ENCODE measurements at places on chromosomes 4 and X.
A peak's percentile ranks its signal among the peaks of the same experiment; 100 is the strongest.

DNA sequence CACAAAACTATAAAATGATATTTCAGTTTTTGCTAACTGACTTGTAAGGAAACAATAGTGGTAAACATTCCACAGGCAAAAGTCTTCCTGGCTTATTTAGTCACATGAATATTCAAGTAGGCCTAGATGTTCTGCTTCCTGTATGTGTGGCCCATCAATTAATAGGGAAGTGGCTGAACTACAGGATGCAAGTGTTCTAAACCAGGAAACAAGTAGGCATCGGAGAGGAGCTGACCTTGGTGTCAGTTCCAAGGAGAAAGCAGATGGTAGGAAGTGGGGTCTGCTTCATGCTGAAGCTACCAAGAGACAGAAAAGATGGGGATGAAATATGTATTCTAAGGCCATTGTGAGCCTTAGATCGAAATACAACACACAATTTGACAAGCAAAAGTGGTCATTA, 149.7 kb downstream of the ANTXR2 start:
- DNase-seq = no peak

DNA sequence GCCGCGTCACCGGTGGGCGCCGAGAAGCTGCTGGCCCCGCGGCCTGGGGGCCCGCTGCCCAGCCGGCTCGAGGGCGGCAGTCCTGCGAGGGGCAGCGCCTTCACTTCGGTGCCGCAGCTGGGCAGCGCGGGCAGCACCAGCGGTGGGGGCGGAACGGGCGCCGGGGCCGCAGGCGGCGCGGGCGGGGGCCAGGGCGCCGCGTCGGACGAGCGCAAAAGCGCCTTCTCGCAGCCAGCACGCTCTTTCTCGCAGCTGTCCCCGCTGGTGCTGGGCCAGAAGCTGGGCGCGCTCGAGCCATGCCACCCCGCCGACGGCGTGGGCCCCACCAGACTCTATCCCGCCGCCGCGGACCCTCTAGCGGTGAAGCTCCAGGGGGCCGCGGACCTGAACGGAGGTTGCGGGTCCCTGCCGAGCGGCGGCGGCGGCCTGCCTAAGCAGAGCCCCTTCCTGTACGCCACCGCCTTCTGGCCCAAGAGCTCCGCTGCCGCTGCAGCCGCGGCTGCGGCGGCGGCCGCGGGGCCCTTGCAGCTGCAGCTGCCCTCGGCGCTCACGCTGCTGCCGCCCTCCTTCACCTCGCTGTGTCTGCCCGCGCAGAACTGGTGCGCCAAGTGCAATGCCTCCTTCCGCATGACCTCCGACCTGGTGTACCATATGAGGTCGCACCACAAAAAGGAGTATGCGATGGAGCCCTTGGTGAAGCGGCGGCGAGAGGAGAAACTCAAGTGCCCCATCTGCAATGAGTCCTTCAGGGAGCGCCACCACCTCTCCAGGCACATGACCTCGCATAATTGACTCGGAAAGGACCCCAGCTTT, 5.6 kb downstream of the PRDM8 start:
- DNase-seq = peak; percentile 31

- DNase-seq = no peak
Observed at GRCh38 chrX:133185119-133185518, 33.0 kb downstream of the TFDP3 start.

DNA sequence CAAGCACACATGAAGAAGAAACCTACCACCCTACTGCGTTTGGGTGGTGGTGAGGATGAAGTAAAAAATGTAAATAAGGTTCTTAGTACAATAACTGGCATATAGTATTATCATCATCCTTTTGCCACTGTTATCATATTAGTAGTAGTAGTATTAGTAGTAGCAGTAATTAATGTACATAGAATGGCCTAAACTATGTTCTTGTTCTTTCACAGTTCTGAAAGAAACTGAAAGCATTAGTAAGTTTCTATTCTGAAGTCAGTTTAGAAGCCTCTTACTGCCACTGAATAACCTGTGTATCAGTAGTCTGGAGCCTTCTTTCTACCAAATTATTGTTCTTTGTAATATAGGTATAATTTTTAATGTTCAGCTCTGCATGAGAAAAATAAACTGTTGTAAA, 21.0 kb downstream of the COL4A6 start:
- DNase-seq = no peak

Measured in stimulated activated CD8-positive, alpha-beta memory T cell treated with anti-CD3 and anti-CD28 coated beads, Interleukin-2, amount 100 ng/mL, for 1 hour (primary cell).